ENCODE measurements at places on chromosomes 3 and 15.

DNA sequence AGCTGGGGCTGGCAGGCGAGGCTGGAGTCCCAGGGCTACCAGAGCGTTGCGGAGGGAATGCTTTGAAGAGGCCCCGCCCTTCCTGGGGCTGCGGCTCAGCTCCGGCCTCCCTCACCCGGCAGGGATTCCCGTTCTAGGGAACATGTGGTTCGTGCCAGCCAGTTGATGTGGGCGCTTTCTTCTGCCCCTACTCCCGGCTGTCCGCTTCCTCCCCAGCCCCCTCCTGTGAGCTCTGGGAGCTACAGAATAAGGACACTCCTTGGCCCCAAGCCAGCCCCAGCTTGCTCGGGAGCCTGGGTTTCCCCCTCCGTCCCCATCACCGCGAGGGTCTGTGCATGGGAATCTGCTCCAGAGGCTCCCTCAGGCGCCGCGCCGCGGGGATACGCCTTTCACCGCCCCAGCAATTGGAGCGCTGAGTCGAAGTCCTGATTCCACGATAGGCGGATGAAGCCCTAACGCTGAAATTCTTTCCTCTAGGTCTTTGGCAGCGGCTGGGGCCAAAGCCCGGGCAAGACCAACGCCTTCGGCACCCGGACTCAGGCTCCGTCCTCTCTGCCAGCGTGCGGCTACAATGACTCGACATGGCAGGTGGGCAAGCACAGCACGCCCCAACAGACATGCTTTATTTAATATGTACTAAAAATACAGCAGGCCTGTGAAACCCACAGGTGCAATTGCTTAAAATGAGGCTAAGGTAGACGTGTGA lies 69.5 kb downstream of the KLF15 start:
- no peak for DNase-seq

GRCh38 chr15:57762302-57762701 lies 55.8 kb downstream of the POLR2M start:
- DNase-seq: no peak

GRCh38 chr15:42891569-42891968 lies 29.0 kb downstream of the TTBK2 start:
- no peak for DNase-seq

GRCh38 chr3:183828538-183828870 lies 3.1 kb upstream of the MAP6D1 start:
- DNase-seq: no peak

DNA sequence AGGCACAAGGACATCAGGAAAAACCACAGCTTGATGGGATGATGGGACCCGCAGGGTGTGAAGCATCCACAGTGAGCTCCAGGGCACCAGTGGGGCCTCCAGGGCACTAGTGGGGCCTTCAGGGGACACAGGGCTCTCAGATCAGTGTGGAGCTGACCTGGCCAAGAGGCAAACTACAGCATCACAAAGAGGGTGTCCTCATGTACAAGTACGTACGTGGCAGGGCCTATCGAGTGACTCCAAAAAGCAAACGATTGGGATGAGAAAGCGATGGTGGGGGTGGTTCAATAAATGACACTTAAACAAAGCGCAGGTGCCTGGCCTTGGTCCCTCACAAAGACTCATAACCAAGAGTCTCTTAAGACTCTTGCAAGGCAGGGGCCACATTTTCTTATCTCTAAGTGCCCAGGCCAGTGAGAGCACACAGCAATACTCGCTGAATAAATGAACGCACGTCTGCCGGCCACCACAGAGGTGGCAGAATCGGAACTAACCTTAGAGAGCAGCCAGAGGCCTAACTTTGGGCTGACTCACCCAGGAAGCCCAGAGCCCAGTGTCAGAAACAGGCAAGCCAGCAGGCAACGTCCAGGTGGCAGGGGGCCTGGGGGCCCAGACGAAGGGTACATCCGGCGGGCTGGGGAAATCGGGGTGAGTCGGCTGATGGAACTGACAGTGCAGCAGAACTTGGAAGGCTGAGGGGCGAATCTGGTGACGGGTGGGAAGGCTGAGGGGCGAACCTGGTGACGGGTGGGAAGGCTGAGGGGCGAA lies 8.7 kb downstream of the PCSK6 start:
- DNase-seq: no peak

DNA sequence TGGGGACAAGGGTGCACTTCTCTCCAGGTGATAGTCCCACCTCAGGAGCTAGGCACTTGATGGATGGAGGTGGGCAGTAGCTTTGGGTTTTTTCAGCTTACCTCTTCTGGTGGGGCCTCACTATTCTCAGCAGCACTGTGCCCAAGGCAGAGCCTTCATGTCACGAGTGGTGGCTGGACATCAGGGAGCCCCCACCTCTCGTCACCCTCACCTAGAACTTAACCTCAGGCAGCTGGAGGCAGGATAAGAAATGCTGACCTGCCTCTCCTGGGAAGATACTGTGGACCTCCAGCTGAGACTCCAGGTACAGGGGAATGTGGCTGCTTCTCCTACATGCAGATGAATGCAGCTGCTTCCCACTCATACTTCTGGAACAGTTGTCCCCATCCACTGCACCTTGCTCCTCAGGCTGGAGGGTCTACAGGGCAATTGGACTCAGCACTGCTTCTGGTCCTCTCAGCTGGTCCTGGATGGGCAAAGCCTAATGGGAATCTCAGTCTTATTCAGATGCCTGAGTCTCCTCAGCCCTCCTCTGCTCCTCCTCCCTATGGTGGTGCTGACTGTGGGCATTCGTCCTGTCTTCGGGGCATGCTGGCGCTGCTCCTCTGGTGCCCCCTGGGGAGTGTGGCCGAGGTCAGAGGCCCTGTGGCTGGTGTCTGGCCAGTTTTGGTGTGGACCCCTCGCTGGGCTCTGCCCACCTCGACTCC lies 129.9 kb downstream of the KLF13 start:
- no peak for DNase-seq

- peak; percentile 65 for DNase-seq
These were observed at the start of the genes GORASP1 and TTC21A for GRCh38 chr3:39107388-39108199. Gene GORASP1, minus strand, starts transcription at chr3:39107627. Its CDS starts 86 bp downstream, at chr3:39107541. Gene TTC21A, plus strand, starts transcription at chr3:39107680. Its CDS starts 158 bp downstream, at chr3:39107838.

DNA sequence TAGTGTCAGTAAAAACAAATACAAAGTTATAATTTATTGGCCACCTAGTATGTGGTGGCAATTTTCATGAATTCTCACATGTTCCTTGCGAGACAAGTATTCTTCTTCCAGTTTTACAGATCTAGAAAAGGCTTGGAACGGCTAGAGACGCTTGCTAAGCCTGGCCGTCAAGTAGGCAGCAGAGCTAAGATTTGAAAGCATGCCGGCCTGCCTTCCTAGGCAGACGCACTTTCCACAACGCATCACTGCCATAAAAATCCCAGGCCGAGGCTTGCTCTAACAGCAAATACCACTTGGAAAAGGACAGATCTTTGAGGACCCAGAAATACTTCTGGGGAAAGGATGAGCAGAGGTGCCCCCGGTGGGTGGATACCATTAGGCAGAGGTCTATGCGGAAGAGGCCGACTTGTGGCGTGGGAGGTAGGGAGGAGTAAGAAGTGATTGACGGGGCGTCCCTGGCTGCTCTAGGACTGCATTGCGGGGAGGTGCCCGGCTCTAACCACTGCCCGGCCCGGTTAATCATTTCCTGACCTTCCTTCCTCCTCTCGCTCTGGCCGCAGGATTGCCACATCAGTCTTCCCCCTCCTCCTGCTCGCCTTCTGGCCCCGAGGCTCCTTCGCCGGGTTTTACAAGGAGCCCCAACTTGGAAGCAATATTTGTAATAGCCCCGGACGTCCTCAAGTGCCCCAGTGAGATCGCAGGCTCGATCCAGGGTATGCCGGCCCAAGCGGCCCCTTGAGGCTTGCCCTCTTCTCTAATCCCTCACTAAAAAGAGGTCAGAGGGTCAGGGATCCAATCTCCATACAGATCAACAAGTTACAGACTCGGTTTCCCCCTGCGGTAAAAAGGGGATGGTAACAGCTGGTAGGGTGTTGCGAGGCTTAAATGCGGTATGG lies 1.3 kb upstream of the USP3 start:
- DNase-seq: peak; percentile 65

- no peak for DNase-seq
These were observed 324.0 kb downstream of the GAP43 start for GRCh38 chr3:115947325-115947724.

DNA sequence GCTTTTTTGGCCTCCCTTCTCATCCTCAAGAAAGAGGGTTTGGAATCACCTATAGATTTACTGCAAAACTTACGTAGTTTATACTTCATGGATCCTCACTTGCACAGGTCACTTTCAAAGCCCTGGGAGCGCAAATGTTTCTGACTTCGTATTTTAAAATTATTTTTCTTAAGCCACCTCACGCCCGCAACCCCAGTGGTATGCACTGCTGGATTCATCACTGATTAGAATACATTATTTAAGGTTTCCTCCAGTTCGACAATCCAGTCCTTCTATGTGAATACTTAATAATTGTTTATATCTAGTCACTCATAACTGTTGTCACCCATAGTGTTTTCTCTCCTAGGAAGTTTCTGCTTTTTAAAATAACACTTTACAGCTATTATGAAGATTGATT lies 339.9 kb downstream of the CHL1 start:
- DNase-seq: no peak

DNA sequence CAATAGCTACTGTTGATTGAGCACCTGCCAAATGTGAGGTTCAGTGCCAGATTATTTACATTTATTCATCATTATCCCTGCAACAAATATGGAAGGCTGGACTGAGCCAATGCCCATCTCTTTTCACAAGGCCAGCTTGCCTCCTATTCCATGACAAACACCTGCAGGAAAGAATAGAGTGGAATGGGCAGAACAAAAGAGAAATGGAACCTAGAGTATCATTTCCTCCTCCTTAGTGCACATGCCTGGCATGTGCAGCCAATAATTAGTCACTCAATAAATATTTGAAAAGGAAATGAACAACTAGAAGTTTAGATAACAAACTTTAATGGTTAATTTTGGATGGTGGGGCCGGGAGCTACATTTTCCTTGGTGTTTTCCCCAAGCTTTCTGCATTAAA lies 61.4 kb upstream of the MYRIP start:
- no peak for DNase-seq

DNA sequence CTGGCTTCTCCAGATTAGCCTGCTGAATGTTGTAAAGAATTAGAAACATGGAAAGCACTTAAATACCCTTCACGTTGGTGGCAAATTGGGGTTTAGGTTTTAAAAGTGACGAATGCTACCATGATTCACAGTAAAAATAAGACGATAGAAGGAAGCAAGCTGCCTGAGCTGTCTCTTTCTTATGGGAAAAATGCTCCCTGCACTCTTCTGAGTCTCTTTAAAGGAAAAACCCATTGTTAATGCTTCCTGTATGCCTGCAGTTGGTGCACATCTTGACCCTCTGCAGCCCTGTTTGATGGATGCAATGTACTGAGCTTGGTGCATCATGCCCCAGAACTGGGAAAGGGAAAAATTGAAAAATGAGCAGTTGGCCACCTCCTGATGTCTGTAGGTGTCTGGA lies 258.6 kb upstream of the RASGRP1 start:
- DNase-seq: no peak

GRCh38 chr3:67118635-67119034 lies 120.5 kb downstream of the KBTBD8 start:
- DNase-seq: no peak

GRCh38 chr15:100121285-100121684 lies 220.5 kb downstream of the ADAMTS17 start:
- DNase-seq: no peak

DNA sequence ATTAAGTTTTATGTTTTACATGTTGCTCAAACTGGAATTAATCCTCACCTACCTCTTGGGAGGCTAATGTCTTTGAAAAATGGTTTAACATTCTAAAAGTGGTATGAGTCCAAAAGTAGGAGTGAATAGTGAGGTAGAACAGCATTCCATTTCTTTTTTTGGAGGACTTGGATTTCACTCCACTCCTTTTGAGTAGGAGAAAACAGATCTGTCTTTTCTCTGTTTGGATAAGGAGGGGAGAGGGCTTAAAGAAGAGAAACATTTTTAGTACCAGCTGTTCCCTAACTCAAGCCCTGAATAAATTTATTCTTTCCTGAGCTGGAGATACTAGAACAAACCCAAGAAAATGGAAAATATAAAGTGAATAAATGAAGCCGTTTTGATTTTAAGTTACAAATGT lies 687.9 kb downstream of the MECOM start:
- DNase-seq: no peak

GRCh38 chr15:70920981-70921696 lies 28.5 kb downstream of the LRRC49 start:
- no peak for DNase-seq

GRCh38 chr3:8658306-8659212 lies 14.0 kb upstream of the SSUH2 start:
- DNase-seq: no peak

DNA sequence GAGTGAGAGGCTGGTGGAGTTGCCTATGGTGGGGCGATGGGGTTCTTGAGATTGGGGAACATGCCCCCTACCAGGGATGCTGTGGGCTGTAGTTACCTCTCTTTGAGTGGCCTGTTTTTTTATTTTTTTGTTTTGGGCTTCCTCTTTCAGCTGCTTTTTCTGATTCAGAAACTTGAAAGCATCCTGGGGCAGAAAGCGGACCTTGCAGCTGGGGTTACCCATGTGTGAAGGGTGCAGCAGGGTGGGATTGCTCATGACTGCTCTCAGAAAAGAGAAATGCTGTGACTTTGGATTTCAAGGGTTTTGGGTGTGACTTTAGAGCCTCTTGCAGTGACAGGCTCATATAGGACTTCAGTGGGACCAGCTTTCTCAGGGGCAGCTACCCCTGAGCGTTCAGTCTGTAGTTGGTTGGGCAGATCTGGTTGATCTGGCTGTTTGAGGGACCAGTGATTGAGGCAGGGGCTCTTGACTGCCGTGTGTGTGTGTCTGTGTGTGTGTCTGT lies 1.8 kb downstream of the LIMD1 start:
- DNase-seq: peak; percentile 82
